Type B pancreatic cell (in vitro differentiated cells): ENCODE measurements at places on chromosomes 7 and 10. TPM values are rescaled to one million over a fixed set of nuclear protein-coding genes. Genes with fewer than 3 reads are reported as not detected.

Gene IDI2
- total RNA-seq: not detected in 2 replicates

Gene C1GALT1
- 48.8 and 58.8 TPM in 2 replicates for total RNA-seq

GRCh38 chr7:142298627-142299026 is 40.8 kb upstream of the PRSS58 start:
- no peak overlapping the region for H3K4me3 ChIP-seq
- no peaks in the 10 kb centered on the region for H3K36me3 ChIP-seq
- H3K27ac ChIP-seq: no peak overlapping the region
- no peak for DNase-seq

GRCh38 chr10:5291501-5292195 is 73.1 kb upstream of the UCN3 start:
- DNase-seq: no peak
- peak overlapping the region; percentile 89 for H3K27ac ChIP-seq
- peaks cover 7% of the 10 kb centered on the region for H3K27me3 ChIP-seq
